GM04503 (cell line): ENCODE measurements at places on chromosomes 4 and X.

DNA sequence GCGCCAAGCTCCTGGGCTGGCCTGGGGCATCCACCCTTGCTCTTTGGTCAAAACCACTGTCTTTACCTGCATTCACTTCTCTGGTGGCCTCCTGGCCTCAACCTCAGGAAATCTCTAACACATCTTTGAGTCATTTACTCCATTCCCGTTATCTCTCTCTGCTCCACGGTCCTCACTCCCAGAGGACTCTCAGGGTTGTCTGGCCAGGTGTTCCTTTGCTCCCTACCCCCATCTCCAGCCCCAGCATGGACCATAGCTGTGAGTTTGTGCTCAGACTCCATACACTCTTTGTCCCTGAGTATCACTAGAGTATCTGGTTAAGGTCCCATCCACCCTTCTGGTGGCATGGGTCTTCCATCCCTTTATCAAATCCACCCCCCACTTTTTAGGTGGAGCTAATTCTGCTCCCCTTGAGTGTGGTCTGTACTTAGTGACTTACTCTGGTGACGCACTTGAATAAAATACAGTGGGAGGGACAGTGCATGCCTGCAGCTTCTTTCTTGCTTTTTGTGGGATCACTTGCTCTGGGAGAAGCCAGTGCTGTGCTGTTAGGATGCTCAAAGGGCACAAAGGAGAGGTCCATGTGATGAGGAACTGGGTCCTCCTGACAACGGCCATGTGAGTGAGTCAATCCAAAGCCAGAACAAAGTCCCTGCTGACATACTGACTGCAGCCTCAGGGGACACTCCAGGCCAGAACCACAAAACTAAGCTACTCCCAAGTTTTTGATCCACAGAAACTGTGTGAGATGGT lies 44.3 kb downstream of the IGFBP7 start:
- DNase-seq, result no peak

- no peak for DNase-seq
Observed at GRCh38 chr4:184568770-184569169, 80.5 kb downstream of the CASP3 start.

GRCh38 chrX:12446342-12447075 lies 308.2 kb downstream of the FRMPD4 start:
- DNase-seq, result no peak

GRCh38 chr4:183390374-183390773 lies 54.1 kb upstream of the CDKN2AIP start:
- DNase-seq, result no peak

DNA sequence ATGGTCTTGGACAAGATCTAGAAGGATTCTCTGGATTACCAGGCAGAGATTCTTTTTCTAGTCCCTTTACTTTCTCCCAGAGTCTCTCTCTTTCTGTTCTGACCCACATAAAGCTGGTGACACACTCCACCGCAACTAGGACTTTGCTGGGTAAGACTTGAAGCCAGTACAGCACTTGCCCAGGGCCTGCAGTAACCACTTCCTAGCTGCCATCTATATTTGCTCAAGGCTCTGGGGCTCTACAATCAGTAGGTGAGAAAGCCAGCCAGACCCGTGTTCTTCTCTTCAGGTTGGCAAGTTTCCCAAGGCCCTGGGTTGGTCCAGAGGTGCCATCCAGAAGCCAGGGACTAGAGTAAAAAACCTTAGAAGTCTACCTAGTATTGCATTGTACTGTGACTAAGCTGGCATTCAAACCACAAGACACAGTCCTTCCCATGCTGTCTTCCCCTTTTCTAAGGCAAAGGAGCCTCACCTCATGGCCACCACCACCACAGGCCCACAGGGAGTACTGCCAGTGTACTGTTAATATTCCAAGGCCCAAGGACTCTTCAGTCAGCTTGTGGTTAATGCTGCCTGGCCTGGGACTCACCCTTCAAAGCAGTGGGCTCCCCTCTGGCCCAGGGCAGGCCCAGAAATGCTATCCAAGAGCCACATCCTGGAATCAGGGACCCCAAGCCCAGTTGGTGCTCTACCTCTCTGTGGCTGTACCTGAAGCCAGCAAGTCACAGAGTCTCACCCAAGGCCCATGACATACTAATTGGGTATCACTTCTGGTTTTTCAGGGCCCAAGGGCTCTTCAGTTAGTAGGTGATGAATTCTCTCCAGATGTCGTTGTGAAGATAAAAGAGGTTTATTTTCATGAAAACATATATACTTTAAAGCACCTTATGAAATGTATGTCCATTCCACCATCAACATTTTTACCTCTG lies 54.7 kb downstream of the CD38 start:
- DNase-seq, result no peak
